T-helper 2 cell treated with Interferon-gamma antibody and Interleukin-4, amounts not matched to agents 100 ng/mL and 5 ng/mL, for 36 hours (primary cell): ENCODE measurements at places on chromosomes 12 and 14. TPM values are rescaled to one million over a fixed set of nuclear protein-coding genes. Genes with fewer than 3 reads are reported as not detected.

Gene NOVA1
- 0.07 and 0.25 TPM in 2 replicates for total RNA-seq

Gene LRIG3
- total RNA-seq, result 0.05 TPM in 1 of 2 replicates, not detected in the other

Gene RNASE8
- total RNA-seq, result not detected in 2 replicates

Gene CMA1
- total RNA-seq, result not detected in 2 replicates

Gene AVPR1A
- not detected in 2 replicates for total RNA-seq

Gene TAS2R9
- not detected in 2 replicates for total RNA-seq

Gene AGAP2
- 57.1 and 59.4 TPM in 2 replicates for total RNA-seq

Gene PALS1
- total RNA-seq, result 9.4 and 9.8 TPM in 2 replicates

Gene PROX2
- not detected in 2 replicates for total RNA-seq

Gene ARMH4
- not detected in 2 replicates for total RNA-seq

Gene TRHDE
- total RNA-seq, result not detected in 2 replicates

Gene CD69
- total RNA-seq, result 83.7 and 86.5 TPM in 2 replicates

Gene CLEC9A
- not detected in 2 replicates for total RNA-seq

Gene TOMM20L
- not detected in 2 replicates for total RNA-seq

Gene KCNMB4
- total RNA-seq, result 0.25 and 0.27 TPM in 2 replicates

Gene TMED10
- total RNA-seq, result 237 and 240 TPM in 2 replicates

Gene PTCSC3
- total RNA-seq, result not detected in 2 replicates

Gene PLBD1
- total RNA-seq, result not detected in 2 replicates

Gene TAS2R8
- total RNA-seq, result not detected in 2 replicates

Gene CAPZA3
- not detected in 2 replicates for total RNA-seq

Gene IL31
- total RNA-seq, result not detected in 2 replicates

Gene GPR135
- total RNA-seq, result 1.6 and 1.9 TPM in 2 replicates

Gene INHBC
- not detected in 2 replicates for total RNA-seq

Gene ADAM20
- total RNA-seq, result 0.23 and 0.41 TPM in 2 replicates

Gene IRAK3
- total RNA-seq, result 0.93 and 1.4 TPM in 2 replicates

Gene ITFG2
- total RNA-seq, result 51.9 and 54.4 TPM in 2 replicates

Gene KRT7
- 5.3 and 8.3 TPM in 2 replicates for total RNA-seq

Gene GPR68
- total RNA-seq, result 36.1 and 36.4 TPM in 2 replicates

Gene ATL1
- 0.55 and 1.8 TPM in 2 replicates for total RNA-seq

Gene KRT81
- 0.11 TPM in 1 of 2 replicates, not detected in the other for total RNA-seq

Gene MDGA2
- not detected in 2 replicates for total RNA-seq

Gene BATF
- total RNA-seq, result 49.5 and 56.0 TPM in 2 replicates

Gene MYRFL
- not detected in 2 replicates for total RNA-seq

Gene BCL2L2
- total RNA-seq, result 6.4 and 8.5 TPM in 2 replicates

Gene HSPA2
- total RNA-seq, result 3.6 and 3.8 TPM in 2 replicates

Gene LRRC43
- total RNA-seq, result not detected in 2 replicates

Gene CINP
- total RNA-seq, result 28.2 and 32.5 TPM in 2 replicates

Gene SERPINA12
- total RNA-seq, result not detected in 2 replicates

Gene LRTM2
- total RNA-seq, result not detected in 2 replicates

Gene ACSM4
- not detected in 2 replicates for total RNA-seq
